ENCODE measurements at places on chromosomes 3 and 15. TPM values are rescaled to one million over a fixed set of nuclear protein-coding genes. Genes with fewer than 3 reads are reported as not detected.

DNA sequence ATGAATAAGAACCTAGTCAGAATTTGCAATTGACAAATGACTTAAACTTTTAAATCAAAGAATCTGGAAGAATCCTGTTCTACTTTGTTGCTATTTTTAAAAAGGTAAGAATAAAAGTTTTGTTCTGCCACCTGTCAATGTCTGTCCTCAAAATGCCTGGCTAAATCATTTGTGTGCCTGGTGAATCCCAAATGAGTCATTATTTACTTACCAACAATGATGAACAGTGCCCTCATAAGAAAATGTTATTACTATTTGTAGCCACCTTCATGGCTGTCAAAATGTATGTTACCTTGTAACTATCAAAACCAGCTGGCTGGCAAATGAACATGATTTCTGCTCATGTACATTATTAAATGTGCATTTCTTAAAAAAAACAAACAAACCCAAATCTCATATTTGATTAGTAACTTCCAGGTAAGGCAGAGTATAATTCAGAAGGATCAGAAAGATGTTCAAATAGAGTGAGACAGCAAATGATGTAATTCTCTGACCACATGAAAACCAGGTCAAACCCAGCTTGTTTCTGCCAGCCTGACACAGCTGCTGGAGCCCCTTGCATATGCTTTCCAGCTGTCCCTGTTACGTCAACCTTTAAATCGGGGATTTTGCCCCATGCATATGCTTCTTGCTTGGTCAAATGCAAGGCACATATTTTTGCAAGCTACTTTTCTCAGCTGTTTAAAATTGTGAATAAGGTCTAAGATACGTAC, 137.9 kb downstream of the SSR3 start:
- DNase-seq = no peak

DNA sequence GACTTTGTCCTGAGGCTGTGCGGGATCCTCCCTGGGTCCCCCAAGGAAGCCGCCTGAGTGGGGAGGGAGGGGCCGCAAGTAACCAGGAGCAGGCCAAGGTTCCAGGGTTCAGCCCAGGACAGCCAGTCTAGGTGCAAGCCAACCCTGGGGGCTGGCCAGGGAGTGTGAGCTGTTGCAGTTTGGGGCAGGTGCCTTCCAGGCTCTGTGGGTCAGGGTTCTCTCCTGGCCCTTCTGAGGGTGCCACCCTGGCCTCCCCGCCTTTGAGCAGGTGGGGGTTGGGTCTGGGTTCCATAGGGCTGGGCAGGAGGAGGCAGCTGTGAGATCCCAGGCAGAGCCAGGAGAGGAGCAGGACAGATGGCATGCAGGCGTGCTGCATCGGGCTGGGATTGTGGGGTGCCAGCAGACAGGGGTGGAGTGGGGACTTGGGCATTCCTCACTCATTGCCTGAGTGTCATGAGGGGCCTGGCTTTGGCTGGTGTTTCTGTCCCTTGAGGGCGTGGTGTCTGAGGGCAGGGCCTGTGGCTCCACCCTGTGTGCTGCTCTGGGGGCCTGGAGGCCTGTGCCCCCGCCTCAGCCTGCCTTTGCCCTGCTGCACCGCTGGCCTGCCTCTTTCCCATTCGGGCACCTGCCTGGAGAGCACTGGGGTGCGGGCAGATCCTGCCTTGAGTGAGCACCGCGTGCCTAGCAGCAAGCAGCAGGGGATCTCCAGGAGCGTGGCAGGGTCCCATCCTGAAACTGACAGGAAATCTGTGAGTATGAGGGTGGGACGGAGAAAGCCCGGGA, 18.4 kb downstream of the KLF13 start:
- DNase-seq = no peak

DNA sequence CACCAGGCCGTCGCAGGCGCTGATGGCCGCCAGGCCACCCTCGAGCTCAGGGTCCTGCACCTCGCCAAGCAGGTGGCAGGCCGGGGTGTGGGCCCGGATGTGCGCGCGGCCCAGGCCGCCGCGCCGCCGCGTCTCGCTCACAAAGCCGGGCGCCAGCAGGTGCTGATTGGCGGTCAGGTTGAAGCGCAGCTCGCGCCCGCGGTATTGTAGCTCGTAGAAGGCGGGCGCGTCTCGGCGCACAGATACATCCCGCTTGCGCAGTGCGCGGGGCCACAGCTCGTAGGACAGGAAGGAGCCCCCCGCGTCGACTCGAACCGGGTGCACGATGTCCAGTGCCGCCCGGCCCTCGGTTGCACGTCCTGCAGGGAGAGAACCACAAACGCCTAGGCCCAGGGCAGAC, 11.1 kb downstream of the ADAMTS7 start:
- no peak for DNase-seq

The HRG gene
- not detected for total RNA-seq

The EFCC1 gene
- 0.73 TPM for total RNA-seq

DNA sequence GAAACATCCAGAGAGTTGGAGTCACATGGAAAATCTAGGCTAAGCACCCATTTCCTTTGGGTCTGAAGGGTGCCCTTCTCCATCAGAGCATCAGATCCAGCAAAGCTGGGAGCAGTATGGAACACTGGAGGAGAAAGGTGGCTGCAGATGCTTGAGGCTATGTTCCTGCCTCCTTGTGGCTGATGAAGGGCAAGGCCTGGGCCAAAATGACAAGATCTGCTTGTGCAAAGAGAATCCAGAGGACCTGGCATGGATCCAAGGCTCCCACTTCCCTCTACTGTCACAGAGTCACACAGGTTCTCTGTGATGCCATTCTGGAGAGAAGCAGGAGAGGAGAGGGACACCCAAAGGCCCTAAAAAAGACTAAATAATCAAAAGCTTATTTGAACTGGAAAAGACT, 9.2 kb upstream of the ATP8B4 start:
- no peak for DNase-seq

All from endothelial cell of umbilical vein (primary cell).